Left kidney (tissue), 8 donors: ENCODE measurements at places on chromosomes 1 and 21. TPM values are rescaled to one million over a fixed set of nuclear protein-coding genes. Genes with fewer than 3 reads are reported as not detected.

Gene SLAMF7
- 0.53 TPM for polyA plus RNA-seq

Gene RGS4
- 11.0 TPM for polyA plus RNA-seq

Gene SERPINC1
- polyA plus RNA-seq, result 0.28 TPM

Gene CD160
- polyA plus RNA-seq, result 3.5 TPM

Gene PLPP3
- 91.7 TPM for polyA plus RNA-seq

Gene SLAMF8
- polyA plus RNA-seq, result 0.80 TPM

Gene NBPF11
- 49.8 TPM for polyA plus RNA-seq

Gene TSPAN2
- 41.7 TPM for polyA plus RNA-seq

Gene DISP3
- polyA plus RNA-seq, result 1.3 TPM

Gene OR2G6
- 0.03 TPM for polyA plus RNA-seq

- no peak for DNase-seq
Observed at GRCh38 chr21:34055615-34056014, 17.8 kb upstream of the MRPS6 start.

DNA sequence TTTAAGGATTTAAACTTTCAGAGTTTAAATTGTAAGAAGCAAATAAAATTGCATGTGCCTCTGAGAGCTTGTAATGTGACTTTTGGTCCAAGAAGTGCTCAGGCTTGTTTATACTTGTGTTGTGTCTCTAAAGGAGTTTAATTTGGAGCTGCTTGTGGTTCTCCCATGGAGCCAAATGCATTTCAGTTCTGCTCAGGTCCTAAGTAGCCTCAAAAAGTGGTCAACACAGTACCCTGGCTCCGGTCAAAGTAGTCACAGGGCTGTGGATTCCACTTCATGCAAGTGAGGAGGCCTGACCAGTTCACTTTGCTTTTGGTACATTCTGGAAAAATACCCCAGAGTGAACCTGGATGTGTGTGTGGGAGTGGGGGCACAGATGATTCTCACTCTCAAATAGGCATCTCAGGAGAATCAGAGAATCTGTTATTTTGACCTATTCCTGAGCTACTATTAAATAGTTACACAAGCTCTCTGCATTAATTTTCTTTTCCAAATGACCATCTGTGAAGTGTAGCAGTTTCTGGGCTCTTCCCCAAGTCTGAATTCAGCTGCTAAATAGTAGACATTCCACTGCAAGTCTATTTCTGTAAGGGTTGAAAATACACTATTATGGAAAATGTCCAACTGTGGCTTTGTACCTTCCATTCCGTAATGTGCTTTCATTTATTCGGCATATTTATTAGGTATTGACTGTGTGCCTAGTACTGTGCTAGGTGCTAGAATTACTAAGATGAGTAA is 31.7 kb upstream of the AGO1 start:
- DNase-seq, result peak; percentile 55

DNA sequence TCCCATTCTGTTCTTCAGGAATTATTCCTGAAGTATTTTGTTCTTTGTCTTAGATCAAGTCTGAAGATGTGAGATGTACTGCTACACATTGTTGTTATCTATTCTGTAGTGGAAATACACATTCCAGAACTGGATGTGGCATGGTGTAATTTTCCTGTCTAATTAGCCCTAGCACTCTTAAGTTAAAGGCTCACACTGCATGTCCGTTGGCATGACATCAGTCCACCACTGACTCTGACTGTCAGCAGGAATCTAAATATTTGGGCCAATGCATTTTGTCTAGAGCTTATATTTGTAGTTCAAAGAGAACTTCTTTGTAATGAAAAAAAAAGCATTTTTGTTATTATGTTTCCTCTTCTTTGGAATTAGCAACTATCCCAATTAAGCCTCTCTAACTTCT is 201.0 kb downstream of the S1PR1 start:
- no peak for DNase-seq

DNA sequence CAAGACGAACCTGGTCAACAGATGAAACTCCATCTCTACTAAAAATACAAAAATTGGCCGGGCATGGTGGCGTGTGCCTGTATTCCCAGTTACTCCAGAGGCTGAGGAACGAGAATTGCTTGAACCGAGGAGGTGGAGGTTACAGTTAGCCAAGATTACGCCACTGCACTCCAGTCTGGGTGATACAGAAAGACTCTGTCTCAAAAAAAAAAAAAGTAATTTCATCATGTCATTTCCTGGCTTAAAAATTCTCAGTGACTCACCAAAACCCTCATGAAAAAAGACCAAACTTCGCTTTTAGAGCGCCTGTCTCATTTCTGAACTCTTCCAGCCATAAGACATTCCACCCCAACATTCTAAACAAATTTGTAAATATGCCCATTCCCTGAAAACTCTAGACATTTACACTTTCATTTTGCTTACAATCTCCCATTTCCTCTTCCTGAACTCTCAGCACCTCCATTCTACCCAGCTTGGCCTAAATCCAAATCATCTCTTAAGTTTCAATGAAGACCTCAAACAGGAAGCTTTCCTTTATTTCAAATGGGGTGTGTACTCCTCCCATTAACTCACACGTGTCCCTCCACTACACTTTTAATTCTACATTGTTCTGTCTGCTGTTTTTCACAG is 50.5 kb upstream of the PRRC2C start:
- no peak for DNase-seq

DNA sequence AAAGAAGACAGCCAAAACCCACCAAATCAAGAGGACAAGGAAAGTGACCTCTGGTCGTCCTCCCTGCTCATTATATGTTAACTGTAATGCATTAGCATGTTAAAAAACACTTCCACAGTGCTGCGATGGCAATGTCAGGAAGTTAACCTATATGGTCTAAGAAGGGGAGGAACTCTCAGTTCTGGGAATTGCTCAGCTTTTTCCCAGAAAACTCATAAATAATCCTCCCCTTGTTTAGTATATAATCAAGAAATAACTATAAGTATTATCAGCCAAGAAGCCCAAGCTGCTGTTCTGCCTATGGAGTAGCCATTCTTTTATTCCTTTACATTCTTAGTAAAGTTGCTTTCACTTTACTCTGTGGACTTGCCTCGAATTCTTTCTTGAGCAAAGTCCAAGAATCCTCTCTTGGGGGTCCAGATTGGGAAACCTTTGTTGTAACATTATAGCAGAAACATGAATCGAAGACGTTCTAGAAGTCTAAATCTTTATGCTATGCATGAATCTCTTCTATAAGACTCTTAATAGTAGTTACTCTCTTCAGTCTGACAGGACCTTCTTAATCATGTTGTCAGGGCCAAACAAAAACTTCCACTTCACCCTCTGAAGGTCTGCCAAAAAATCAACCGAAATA is 110.0 kb upstream of the VANGL1 start:
- DNase-seq, result no peak

- DNase-seq, result no peak
Observed at GRCh38 chr1:68384321-68384813, 65.4 kb downstream of the RPE65 start.

- DNase-seq, result no peak
Observed at GRCh38 chr1:233620065-233620464, 6.2 kb downstream of the KCNK1 start.

GRCh38 chr1:23544444-23545389 is 13.7 kb upstream of the E2F2 start:
- DNase-seq, result peak; percentile 86

DNA sequence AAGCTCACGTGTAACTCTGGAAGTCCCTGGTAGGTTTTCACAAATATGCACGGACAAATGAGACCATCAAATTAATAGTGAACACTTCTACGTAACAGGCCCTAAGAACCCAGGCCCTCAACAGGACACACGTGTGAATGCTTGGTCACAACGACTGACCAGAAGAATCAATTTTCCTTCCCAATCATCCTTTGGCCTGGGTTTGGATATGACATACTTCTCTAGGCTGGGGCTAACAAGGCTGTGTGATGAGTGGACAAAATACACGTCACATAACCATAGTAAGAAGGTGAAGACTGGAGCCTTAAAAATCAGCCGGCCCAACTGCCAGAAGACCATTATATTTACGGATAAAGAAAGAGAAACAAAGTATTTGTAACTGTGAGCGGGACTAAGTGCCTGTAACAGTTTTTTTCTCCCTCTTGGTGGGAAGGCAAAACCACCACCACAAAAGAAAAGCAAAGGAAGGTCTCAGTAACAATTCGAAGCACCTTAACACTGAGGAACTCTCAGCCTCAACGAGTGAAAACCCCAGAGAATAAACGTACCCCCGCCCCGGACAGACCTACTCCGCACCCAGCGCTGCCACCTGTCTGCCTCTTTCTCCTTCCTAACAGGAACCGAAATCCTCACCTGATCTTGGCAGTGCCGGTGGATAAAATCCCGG is 450 bp downstream of the SDE2 start:
- no peak for DNase-seq
